ENCODE measurements at places on chromosomes 6 and 20.

- no peak for DNase-seq
These were observed 1374.4 kb upstream of the MAP3K7 start for GRCh38 chr6:91961236-91961635.

GRCh38 chr6:3744901-3745470 is 6.5 kb downstream of the PXDC1 start:
- DNase-seq, result no peak

GRCh38 chr20:48336597-48336996 is 491.2 kb downstream of the PREX1 start:
- DNase-seq, result no peak

- DNase-seq, result no peak
These were observed 111.7 kb downstream of the TRERF1 start for GRCh38 chr6:42339991-42340401.

DNA sequence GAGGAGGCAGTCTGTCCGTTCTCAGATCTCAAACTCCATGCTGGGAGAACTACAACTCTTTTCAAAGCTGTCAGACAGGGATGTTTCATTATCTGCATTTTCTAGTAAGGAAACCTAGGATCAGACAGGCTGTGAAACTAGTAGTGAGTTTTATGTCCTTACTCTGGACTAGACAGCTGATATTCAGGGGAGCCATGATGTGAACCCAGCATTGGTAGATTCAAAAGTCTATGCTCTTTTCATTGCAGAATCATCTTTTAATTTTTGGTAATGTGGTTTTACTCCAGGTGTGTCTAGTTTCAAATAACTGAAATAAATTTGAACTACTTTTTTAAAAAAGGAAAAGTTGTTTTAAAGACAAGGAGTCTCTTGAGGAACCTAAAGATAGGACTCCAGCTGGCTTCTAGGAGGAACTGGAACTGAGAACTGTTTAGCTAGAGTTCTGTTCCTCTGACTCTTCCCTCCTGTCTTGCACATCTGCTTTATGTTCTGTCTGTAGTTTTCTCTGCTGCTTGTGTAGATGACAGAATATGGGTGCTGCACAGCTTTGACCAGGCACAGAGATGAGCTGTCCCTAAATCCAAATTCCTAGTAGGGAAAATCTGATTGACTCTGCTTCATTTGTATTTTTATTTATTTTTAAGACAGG is 27.8 kb upstream of the RNF144B start:
- no peak for DNase-seq

- DNase-seq, result no peak
These were observed 155.8 kb downstream of the MBOAT1 start for GRCh38 chr6:20056350-20056992.

DNA sequence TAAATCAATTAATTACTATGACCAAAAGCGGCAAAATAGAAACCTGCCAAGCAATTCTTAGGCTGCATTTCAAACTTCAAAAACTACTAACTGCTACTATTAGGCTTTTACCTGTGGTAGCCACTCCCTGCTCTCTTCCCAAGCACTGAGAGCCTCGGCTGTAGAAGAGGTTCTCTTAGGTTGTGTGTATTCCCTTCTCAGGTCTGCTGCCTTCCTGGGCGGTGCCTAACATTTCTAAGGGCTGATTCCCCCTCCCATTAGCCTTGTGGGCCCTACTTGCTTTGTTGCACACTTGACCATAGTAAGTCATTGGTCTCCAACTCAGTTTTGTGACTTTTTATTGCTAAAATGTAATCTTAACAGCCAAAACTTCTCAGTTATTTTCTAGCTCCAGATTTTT is 146.1 kb upstream of the C6orf118 start:
- DNase-seq, result no peak

DNA sequence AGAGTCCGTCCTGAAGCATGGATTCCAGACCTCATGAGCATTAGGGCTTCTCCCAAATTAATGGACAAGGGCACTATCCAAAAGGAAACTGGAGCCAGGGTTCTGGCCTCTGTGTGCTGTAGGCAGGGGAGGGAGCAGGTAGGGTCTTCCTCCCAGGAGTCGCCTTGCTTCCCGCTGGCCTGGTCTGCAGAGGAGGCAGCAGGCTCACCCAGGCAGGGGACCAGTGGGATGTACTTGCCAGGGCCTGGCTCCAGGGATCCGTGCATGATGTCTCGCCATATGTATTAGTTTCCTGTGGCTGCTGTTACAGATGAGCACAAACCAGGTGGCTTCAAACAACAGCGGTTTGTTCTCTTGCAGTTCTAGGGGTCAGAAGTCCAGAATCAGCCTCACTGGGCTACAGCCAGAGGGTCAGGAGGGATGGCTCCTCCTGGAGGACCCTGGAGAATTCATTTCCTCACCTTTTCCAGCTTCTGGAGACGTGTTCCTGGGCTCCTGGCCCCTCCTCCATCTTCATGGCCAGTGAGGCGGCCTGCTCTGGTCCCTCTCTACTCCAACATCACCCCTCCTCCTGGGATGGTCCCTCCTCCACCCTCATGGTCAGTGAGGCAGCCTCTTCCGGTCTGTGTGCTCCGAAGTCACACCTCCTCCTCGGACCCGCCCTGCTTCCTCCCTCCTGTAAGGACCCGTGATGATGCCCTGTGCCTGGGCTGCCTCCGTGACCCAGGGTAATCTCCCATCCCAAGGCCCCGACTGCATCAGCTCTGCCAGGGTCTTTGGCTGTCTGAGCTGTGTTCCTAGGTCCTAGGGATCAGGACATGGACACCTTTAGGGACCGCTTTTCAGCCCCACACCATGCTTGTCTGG is 329.1 kb downstream of the CDH4 start:
- no peak for DNase-seq

DNA sequence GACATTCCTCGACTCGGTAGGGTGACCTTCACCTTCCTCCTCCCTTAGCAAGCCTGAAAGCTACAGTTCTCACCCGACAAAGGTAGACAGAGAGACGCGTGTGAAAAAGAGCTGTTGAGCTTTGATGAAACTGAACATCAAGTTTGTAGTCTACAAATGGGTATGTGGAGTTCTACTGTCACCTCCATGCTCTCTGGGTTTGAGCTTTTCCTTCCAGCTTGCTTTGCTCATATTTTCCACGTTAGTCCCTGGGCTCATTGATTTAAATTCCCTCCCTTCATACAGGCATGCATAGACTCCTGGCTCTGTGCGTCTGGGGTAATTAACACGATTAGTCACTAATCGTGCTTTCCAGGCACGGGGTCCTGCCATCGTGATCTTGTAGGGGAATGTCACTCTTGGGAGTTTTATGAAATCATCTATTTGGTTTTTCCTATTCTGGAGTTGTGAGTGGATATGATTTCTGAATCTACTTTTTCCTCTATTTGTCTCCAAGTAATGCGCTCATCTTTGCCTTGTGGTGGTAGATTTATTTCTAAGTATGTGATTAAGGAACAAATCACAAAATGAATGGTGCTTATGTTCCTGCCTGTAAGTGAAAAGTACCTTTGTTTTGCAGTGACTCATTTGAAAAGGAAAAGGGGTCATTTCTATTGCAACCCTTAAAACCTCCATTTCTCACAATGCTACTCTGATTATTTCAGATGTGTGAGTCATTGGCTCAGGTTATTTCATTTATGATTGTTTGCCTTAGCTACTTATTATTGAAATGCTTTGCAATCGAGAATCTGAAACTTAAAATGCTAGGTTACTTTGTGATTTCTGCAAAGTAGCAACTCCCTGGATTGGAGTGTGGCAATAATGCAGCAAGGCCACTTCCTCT is 154.6 kb downstream of the ZDHHC14 start:
- no peak for DNase-seq

DNA sequence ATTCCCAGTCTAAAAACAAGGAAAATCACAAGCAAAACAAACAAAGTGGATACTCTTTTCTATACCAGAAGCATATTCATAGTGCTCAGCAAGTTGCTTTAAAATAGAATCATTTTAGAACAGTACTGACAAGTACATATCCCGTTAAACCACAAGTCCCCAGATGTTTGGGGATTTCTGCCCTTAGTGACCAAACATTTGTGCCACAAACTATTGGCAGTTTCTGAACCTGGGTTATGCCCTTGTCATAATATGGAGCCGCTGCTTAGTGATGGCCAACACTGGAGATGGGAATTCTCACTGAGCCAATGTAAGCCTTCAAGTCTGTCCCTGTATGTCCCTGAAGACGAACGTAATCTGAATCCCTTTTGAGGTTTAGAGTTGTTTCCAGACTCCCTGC is 436.7 kb upstream of the JAG1 start:
- DNase-seq, result no peak

DNA sequence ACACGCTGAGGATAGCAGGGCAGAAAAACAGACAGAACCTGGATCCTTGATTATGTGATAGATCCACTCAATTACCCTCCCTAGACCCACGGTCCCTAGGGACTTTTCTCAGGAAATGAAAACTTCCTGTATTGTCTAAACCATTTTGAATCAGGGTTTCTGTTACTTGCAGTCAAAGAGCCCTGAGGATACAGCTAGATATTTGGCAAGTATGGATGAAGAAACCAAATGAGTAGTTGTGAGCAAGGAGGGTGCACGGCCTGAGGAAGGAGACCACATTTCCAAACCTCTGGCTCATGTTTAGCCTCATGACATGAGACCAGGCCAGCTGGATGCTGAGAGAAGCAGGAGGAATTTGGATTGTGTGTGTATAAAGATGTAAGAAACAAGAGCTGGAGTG is 91.6 kb downstream of the MRPL14 start:
- DNase-seq, result no peak

GRCh38 chr6:114247101-114247500 is 95.7 kb downstream of the HS3ST5 start:
- no peak for DNase-seq

DNA sequence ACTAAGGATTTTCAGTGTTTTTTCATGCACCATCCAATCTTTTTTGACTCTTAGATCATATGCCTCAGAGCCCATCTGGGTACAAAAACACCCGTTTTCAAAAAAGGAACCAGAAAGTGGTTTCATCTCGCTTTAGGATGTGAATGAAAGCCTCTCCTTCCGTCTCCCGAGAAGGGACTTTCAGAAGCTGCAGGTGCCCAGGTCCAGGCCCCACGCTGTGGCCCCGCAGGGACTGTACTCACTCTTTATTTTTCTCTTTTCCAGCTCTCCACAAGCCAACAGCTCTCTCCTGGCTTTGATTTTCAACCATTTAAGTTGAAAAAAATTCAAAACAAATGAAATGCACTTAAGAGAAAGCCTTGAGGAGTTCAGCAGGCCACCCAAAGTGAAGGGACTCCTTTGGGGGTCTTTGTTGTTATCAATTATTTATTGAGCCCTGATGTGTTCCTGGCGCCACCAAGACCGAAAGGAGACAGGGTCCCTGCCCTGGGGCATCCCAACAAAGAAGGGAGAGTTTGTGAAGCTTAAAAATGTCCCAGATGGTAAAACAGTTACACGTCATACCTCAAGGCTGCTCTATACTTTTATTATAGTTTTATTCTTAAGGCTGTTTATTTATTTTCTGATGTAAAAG is 467.3 kb downstream of the PREX1 start:
- no peak for DNase-seq

DNA sequence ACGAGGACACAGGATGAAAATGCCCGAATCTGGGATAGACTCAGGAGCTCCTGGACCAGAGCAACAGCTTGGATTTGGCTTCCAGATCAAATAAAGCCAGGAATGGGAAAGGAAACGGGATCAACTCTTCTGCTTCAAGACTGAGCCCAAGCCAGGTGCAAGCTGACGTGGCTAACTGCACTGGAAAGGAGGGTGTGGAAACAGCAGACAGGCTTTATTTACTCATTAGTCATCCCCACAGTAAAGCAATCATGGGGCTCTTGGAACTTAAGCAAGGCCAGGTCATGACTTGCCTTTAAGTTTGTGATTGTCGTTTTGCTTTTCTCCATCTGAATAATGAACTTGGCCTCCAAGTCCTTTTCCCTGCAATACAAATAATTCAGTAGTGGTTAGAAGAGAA is 45.2 kb downstream of the KIF16B start:
- no peak for DNase-seq

- no peak for DNase-seq
These were observed 192.6 kb upstream of the VGLL2 start for GRCh38 chr6:117072781-117073180.

- DNase-seq, result no peak
These were observed 60.5 kb upstream of the PRND start for GRCh38 chr20:4661191-4661590.

- DNase-seq, result no peak
These were observed 115.3 kb downstream of the LCA5 start for GRCh38 chr6:79421707-79422484.

- no peak for DNase-seq
These were observed 557.3 kb downstream of the CD109 start for GRCh38 chr6:74253261-74253660.

DNA sequence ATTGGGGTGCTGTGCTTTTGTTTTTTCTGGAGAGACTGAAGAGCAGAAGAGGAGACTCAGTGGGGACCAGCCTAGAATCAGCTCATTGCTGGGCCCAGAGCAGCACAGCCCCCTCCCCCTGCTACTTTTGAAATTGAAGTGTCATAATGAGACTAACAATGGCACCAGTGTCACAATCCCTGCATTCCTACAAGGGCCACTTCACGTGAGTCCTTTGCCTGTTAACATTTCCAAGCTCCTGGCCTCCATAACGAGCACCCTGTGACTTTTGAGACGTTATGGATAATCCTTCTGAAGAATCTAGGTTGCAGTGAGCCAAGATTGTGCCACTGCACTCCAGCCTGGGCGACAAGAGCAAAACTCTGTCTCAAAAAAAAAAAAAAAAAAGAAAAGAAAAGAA is 41.7 kb downstream of the CNBD2 start:
- no peak for DNase-seq

DNA sequence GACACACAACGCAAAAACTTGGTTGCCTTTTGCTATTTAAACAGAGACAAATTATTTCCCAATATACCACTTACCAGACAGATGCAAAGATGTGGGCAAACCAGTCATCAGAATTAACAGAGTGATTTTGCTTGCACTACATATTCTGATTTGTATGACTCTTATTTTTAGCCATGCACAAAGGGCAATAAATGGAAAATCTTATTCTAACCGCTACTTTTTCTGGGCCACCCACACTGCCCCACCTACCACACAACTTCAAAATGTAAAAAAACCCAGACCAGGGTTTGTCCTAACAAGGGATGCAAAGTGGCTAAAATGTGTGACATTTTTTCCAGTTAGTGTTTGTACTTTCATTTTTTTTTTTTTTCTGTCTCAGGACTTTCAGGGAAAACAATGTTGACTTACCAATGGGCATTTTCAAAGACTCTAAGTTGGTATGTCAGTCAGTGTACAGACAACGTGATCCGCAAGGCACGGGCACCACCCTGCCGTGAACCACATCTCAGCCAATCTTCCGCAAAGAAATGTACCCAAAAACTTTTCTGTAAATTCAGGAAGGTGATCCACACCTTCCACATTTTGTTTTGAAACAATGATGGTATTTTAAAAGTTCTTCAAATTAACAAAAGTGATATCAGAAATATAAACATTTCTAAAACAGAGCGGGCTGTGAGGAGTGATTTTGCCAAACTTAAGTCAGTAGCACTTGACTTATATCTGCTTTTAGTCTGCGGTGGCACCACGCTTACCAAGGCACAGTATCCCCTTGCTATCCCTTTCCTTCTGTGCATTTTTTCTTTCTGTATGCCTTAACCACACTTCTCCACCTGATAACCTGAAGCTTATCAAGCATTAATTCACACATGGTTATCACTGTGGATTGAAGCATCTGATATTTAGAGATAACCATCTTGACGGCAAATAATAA is 185.6 kb downstream of the GJA10 start:
- DNase-seq, result no peak

- DNase-seq, result no peak
These were observed 157.9 kb downstream of the KIF16B start for GRCh38 chr20:16415071-16416053.
